ENCODE measurements at places on chromosomes 6 and 20. TPM values are rescaled to one million over a fixed set of nuclear protein-coding genes. Genes with fewer than 3 reads are reported as not detected.
A peak's percentile ranks its signal among the peaks of the same experiment; 100 is the strongest.

SIRPA gene
- 10.2 TPM for total RNA-seq

GRCh38 chr6:129593233-129593564 lies 116.8 kb downstream of the ARHGAP18 start:
- H3K36me3 ChIP-seq: no peaks in the 10 kb centered on the region
- no peaks in the 10 kb centered on the region for H3K27me3 ChIP-seq
- H3K4me1 ChIP-seq: peaks cover 5% of the 10 kb centered on the region
- H3K27ac ChIP-seq: no peak overlapping the region
- H3K4me3 ChIP-seq: no peak overlapping the region

TRIM10 gene
- total RNA-seq: not detected

DNA sequence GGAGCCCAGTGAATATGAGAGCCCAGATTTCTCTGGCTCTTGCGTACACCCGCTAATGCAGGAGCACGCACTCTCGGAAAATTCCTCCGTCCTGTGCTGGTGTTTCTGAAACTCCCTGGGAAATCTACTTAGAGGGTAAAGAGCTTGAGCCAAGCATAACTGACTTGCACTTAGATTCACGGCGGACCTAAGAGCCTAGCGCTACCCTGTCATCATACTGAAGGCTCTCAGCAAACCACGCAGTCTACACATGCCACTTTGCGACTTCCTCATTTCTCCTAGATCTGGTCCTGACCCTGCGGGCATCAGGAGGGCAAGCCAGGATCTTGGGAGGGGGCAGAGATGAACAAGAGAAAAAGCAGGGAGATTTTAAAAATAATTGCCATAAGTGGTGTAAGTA lies 324.7 kb downstream of the CD83 start:
- no peaks in the 10 kb centered on the region for H3K36me3 ChIP-seq
- no peak overlapping the region for H3K27ac ChIP-seq
- peaks cover 22% of the 10 kb centered on the region for H3K4me1 ChIP-seq
- H3K4me3 ChIP-seq: no peak overlapping the region
- no peak for DNase-seq

DNA sequence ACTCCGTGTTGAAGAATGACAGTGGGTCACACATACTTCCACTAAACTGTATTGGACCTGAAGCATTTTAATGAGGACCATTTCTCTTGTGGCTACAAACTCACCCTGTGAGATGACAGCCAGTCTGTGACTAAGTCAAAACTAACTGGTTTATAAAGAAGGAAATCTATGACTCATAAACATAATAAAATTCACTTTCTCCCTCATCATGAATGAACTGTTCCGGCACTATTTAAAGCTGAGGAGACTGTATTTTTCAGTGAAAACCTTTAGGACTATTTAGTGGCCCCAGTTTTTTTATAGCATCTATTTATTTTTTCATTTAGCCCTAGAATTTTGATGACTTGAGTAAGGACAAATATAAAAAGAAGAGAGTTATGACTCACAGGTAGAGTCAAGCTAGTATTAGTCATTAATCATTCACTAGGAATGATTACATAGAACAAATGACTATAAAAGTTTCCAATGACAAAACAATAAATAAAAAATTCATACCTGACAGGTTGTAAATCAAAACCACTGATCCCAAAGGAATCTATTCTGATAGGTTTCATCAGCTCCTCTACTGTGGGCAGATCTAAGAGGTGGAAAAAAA lies 34.2 kb downstream of the CEP162 start:
- peaks cover 72% of the 10 kb centered on the region for H3K36me3 ChIP-seq
- H3K4me1 ChIP-seq: no peaks in the 10 kb centered on the region
- H3K27ac ChIP-seq: no peak overlapping the region
- DNase-seq: no peak
- H3K4me3 ChIP-seq: no peak overlapping the region

DNAH8 gene
- total RNA-seq: 2.0 TPM

PACRG gene
- total RNA-seq: not detected

- no peaks in the 10 kb centered on the region for H3K4me1 ChIP-seq
- no peak overlapping the region for H3K4me3 ChIP-seq
- no peak for DNase-seq
These were observed 444.2 kb upstream of the JAG1 start for GRCh38 chr20:11117808-11118528.

DNA sequence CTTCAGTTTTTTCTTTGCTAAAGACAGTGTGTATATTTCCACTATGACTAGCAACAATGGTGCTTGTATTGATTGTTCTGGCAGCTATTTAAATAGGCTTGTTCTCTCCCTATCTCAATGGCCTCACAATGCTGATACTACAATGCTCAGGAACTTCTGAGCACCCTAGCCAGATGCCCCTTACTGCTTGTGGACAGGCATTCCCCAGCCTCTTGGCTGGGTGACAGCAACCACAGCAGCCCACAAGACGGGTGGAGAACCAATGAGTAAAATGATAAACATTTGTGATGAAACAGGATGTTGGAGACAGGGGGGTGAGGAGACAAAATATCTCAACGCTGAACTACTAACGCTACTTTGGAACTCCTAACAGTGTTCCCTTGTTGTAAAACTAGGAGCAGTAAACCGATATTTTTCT lies 42.3 kb downstream of the HIVEP2 start:
- peaks cover 43% of the 10 kb centered on the region for H3K4me1 ChIP-seq
- H3K36me3 ChIP-seq: peaks cover 12% of the 10 kb centered on the region
- H3K27me3 ChIP-seq: no peaks in the 10 kb centered on the region
- peak overlapping the region; percentile 60 for H3K4me3 ChIP-seq
- no peak for DNase-seq

- DNase-seq: no peak
- no peak overlapping the region for H3K27ac ChIP-seq
- H3K4me1 ChIP-seq: peaks cover 31% of the 10 kb centered on the region
- peaks cover 5% of the 10 kb centered on the region for H3K36me3 ChIP-seq
- no peak overlapping the region for H3K4me3 ChIP-seq
These were observed 22.4 kb downstream of the TAF4 start for GRCh38 chr20:62043131-62043914.

DNA sequence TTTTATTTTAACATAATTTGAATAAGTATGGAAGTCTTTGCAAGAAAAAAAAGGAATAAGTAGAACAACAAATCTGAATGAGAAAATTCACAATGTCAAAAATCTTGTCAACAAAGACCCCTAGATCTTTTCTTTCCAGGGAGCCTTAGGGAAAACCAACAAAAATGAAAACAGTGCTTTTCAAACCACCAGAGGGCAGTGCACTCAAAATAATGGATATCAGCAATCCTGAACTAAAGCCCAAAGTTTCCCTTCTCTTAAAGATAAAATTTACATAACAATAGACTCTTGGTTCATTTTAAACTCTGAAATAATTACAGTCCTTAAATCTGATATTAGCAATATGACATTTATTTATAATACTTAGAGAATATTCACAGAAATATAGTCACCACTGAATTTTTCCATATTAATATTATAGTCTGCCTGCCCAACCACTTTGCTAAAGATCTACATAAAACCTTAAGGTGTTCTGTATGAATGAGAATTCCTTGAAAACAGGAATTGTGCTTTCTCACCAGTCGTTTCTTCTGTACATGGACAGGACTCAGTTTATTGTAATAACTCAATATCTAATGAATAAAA lies 105.3 kb upstream of the BMP5 start:
- H3K27ac ChIP-seq: no peak overlapping the region
- no peak for DNase-seq
- H3K4me3 ChIP-seq: no peak overlapping the region
- H3K4me1 ChIP-seq: no peaks in the 10 kb centered on the region
- no peaks in the 10 kb centered on the region for H3K27me3 ChIP-seq
- no peaks in the 10 kb centered on the region for H3K36me3 ChIP-seq

DNA sequence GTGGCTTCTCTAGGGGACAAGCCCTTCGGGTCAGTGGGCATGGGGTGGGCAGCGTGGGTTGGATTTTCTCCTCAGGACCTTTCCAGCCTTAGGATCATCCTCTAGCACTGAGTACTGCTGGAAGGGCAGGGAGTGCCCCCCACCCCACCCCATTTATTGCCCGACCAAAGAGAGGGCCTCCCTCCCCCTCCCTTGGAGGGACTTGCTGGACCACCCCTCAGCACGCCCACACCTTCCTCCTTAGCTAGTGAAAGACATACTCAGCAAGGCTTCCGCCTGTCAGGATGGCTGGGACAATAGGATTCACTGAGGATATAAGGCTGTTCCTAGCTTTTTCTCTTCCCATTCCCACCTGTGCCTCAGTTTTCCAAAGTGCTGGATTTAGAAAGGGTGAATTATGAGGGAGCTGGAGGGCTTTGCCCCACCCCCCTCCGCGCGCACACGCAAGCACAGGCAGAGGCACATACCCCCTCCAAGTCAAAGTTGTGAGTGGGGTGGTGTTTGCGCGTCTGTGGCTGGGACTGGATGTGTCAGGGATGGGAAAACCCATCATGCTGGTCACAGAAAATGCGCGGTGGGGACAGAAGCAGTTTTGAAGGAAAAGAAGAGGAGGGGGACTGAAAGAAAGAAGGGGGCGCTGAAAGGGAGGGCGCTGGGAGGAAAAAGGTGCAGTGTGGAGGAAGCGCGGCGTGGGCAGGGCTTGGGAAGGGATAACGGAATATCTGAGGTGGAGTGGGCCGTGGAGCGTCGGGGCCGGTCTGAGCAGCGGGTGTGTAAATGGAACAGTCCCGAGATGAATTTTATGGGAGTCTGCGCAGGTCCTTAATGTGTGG lies 693 bp upstream of the SLC29A1 start:
- no peaks in the 10 kb centered on the region for H3K27me3 ChIP-seq
- peaks cover 39% of the 10 kb centered on the region for H3K4me1 ChIP-seq
- H3K4me3 ChIP-seq: peak overlapping the region; percentile 82

NOTCH4 gene
- total RNA-seq: 4.0 TPM

DNA sequence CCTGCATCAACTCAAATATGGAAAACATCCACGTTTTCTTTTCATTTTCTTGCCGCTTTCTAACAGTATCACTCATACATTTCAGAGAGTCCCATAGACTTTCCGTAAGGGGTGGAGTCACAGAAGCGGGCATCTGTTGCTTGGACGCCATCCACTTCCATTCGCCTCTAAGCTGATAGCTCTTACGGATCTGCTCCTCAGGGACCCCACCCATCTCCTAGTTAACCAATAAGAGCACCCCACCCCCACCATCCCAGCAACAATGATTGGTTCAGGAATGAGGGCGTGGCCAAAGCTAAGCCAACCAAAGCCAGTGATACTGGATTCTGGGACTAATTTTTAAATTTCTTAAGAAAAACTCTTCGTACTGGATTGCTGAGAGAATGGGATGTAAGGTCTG lies 42.4 kb downstream of the SLC2A10 start:
- H3K4me3 ChIP-seq: no peak overlapping the region
- no peaks in the 10 kb centered on the region for H3K36me3 ChIP-seq
- no peak overlapping the region for H3K27ac ChIP-seq
- DNase-seq: no peak
- H3K4me1 ChIP-seq: no peaks in the 10 kb centered on the region

- no peaks in the 10 kb centered on the region for H3K4me1 ChIP-seq
- no peak overlapping the region for H3K27ac ChIP-seq
- no peak for DNase-seq
- no peaks in the 10 kb centered on the region for H3K27me3 ChIP-seq
- H3K4me3 ChIP-seq: no peak overlapping the region
These were observed 22.4 kb upstream of the MROH8 start for GRCh38 chr20:37201827-37202162.

DNA sequence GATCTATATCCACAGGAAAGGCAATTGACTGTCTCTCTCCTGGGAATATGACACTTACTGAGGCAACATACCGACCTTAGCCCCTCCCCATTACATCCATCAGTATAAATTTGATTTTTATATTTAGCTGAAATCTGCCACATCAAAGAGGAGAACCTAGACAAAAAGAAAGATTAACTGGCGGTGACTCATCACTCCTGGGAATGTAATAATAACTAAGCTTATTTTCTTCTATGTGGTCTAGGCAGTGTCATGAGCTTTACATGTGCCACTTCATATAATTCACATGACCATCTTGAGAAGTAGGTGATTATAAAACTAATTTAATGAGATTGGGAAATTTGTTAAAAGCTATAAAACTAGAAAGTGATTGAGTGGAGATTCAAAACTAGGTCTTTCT lies 520.0 kb upstream of the HS3ST5 start:
- no peak overlapping the region for H3K4me3 ChIP-seq
- H3K36me3 ChIP-seq: no peaks in the 10 kb centered on the region
- no peaks in the 10 kb centered on the region for H3K4me1 ChIP-seq
- H3K27ac ChIP-seq: no peak overlapping the region
- no peak for DNase-seq

- H3K4me1 ChIP-seq: peaks cover 4% of the 10 kb centered on the region
- H3K27ac ChIP-seq: no peak overlapping the region
- no peaks in the 10 kb centered on the region for H3K27me3 ChIP-seq
- no peak for DNase-seq
These were observed 214.0 kb downstream of the CLIC5 start for GRCh38 chr6:45801471-45802289.

LY6G6D gene
- total RNA-seq: not detected

DNA sequence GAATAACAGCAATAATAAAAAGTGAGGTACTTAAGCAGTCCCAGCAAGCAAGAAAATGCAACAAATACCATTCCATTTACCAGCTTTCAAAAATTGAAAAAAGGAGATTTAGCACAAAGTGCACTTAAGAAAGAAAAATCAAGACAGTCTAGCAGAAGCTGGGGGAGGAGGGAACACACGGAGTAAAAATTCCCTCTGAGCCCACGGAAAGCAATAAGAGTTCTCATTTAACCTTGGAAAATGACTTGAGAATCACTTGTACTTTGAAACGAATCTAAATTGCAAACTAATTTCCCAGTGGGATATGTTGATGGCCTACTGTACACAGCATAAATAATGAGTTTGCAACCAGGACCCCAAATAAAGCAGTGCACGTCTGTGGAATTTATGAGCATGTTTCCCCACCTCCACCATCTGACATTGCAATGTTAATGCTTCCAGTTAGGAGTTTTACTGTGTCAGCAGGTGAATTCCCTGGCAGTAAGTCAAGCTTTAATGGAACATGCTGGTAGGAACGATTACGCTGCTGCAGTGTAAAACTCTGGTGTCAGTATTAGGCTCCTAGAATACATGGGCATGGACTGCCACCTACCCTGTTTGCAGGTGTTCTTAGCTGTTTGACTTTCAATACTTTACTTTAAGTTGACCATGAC lies 386.8 kb downstream of the HDGFL1 start:
- DNase-seq: no peak
- H3K4me1 ChIP-seq: peaks cover 12% of the 10 kb centered on the region
- no peaks in the 10 kb centered on the region for H3K36me3 ChIP-seq
- H3K27ac ChIP-seq: no peak overlapping the region

DNA sequence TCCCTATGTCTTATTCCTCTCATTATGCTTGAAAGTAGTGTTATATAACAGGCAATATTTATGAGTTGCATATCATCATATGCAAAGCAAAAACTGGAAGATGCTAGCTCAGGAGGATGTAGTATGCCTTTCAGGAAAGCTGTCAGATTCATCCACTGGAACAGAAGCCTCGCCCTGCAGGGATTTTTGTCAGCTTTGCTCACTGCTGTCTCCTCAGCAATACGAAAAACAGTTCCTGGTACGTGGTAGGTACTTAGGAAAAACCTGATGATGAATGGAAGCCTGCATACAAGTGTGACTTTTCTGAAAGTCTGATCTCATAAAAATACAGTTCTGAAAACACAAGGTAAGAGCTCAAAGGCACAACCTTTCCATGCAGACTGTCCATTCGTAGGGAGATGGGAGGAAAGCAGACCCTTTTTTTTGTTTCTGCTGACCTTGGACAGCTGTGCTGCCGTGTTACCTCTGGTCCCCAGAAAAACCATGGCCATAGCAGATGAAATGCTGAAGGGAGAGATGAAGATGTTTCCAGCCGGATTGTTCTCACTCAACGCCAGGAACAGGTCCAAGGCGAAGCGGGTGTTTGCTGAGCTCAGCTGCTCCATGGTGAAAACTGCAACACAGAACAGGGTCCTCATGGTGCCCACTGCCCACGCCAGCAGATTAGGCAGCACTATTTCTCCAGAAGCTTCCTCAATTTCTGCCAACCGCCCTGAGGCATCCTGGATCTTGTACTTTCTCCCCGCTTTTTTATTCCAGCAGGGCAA lies 1.5 kb downstream of the SERPINB1 start:
- peaks cover 44% of the 10 kb centered on the region for H3K4me1 ChIP-seq
- DNase-seq: no peak
- no peaks in the 10 kb centered on the region for H3K27me3 ChIP-seq
- H3K36me3 ChIP-seq: peaks cover 49% of the 10 kb centered on the region
- H3K4me3 ChIP-seq: peak overlapping the region; percentile 86

Measured in activated B cell treated with CpG ODN at 0.5 μM for 24 hours (primary cell).